ENCODE measurements at places on chromosomes 3 and 15.

DNA sequence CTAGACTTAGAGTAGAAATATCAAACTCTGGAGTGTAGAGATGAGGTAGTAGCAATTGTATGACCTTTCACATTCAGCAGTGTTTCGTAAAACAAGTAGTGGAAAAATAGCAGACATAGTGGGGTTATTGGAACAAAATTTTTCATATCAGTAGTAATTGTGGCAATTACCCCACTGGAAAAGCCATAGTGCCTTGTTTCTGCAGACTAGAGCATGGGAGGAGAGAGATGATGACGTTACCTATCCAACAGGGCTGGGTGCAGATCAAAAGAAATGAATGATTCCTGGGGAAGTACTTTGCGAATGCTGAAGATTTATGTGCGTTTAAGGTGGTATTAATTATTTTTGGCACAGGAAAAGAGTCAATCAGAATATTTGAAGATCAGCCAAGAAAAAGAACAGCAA, 147.0 kb upstream of the LRRFIP2 start:
- no peak for DNase-seq

GRCh38 chr3:150349314-150350097, 58.6 kb upstream of the TSC22D2 start:
- no peak for DNase-seq

- peak; percentile 90 for DNase-seq
Observed at GRCh38 chr3:45760878-45761711, 35.2 kb downstream of the SLC6A20 start.

DNA sequence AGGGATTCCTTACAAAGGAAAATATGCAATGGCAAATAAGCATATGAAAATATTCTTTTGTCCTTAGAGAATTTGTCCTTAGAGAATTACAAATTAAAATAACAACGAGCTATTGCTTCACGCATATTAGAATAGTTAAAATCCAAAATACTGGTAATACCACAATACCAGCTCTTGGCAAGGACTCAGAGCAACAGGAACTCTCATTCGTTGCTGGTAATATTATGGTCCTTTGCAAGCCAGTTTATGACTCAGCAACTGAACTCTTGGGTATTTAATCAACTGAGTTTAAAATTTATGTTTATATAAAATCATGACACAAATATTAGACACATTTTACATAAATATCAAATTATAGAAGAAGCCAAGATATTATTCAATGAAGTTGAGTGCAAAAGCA, 1730.4 kb downstream of the SI start:
- DNase-seq: no peak

DNA sequence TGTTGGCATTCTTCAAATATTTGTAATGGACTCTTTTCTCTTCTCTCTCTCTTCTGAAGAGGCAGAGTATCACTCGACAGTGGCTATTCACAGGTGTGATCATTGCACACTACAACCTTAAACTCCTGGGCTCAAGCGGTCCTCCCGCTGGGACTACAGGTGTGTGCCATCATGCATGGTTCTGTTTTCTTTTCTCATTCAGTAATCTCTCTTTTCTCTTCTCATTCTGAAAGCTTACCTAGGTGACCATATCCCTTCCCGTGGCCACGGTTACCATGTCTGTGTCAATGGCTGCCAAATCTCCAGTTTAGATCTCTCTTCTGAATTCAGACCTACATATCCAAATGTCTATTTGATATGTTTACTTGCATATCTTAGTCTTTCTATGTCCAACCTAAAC, 96.3 kb downstream of the SOX2 start:
- DNase-seq: no peak

- DNase-seq: no peak
Observed at GRCh38 chr15:29014493-29014892, 128.7 kb downstream of the APBA2 start.

- no peak for DNase-seq
Observed at GRCh38 chr3:149023951-149024350, 32.6 kb downstream of the GYG1 start.

DNA sequence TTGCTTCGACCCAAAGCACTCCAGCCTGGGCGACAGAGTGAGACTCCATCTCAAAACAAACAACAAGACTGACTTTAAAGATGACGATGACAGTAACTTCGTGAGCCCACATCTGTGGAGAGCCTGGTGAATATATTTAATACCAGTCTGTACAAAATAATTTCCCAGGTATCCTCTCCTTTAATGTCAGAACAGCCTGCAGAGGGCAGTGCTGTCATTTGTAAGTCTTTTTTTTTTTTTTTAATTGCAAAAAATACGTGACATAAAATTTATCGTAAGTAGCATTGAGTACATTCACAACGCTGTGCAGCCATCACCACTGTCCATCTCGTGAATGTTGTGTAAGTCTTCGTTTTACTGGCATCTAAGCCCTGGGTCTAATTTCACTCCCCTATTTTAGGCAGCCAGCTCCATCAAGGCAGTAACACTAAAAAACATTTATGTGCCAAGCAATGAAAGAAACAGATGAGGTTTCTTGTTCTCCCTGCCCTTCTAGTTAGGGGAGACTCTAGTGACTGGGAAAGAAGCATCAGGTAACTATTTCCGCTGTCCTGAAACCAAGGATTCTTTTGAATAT, 1.4 kb downstream of the HTD2 start:
- peak; percentile 31 for DNase-seq

DNA sequence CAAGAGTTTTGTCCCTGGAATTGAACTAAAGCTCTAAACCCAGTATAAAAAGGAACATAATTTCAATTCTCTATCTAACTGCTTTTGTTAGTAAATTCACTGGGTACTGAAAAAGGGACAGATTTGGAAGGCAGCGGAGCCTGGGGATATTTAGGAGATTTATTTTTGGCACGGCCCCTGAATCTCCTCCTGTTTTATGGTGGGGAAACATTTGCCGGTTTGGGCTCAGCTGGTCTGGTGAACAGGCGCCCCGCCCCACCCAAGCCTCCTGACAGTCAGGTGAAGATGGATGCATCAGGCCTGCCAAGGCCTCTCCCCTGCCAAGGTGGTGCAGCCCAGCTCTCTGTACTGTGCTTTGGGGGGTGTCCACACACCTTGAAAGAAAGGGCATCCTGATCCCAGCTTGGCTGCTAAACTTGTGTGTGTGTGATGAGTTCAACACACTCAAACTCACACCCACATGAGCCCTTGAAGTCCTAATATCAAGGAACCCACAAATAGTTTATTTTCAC, 46.3 kb downstream of the EBLN2 start:
- no peak for DNase-seq

DNA sequence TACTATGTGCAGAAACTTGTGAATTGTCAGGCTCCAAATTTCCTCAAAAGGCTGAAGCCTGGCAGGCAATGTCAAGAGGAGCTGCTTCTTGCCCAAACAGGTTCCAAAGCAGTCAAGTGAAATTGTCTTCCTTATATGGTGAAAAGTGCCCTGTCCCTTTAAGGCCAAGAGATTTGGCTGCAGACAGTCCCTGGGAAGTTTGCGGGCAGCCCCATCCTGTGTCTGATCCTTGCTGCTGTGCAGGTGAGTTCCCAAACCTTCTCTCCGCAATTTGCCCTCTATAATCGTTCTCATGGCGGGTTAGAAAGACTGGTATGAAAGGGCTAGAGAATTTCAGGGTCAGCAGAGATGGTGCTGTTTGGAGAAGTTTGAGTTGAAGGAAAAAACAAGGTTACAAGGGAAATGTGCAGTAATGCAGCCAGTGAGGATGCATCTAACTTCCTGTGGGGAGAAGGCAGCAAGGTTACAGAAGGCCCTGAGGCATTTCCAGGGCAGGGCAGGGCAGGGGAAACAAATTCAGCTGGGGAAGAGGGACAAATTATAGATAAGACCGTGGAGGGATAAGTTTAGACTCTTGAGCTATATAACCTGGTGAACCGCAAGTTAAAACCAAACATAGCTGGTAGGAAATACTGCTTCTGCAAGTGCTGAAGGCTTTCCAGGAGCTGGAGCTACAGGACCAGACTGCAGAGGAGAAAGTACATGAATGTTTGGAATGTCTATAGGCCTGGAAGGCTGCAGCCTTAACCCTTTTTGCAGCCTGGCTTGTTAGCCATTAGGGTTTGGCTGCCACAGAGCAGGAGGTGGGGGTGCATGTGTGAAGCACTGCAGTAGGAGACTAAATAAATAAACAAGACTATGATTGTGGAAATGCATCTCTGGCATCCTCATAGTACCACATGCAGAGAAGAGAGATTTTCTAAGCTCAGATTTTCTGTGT, 256.2 kb upstream of the IL12A start:
- DNase-seq: peak; percentile 49

DNA sequence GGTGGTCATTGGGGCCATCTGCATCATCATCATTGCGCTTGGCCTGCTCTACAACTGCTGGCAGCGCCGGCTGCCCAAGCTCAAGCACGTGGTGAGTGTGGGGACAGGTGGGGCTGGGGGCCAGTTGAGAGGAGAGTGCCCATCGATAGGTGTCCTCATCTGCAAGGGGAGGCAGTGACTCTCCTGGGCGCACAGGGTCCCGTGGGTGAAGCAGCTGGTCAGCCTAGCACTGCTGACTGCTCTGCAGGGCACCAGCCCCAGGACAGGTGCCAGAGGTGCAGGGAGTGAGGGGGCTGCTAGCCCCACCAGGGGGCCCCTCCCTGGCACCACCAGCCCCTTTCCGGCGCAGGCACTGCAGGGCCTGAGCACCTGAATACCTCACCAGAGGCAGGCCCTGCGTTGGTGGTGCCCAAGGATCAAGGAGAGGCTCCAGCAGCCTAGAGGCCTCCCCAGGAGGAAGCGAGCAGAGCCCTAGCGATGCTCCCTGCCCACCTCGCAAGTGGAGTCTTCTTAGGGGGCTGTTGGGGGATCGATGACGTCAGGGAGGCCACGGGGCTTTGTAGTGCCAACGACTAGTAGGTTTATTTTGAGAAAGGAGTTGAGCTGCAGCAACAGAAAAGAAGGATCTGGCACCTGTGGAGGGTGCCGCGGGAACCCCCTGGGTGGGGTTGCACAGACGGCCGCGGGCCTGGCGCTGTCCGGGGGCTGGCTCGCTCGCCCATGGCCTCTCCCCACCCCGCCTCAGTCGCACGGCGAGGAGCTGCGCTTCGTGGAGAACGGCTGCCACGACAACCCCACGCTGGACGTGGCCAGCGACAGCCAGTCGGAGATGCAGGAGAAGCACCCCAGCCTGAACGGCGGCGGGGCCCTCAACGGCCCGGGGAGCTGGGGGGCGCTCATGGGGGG, 976 bp upstream of the ABTB1 start:
- DNase-seq: peak; percentile 51

DNA sequence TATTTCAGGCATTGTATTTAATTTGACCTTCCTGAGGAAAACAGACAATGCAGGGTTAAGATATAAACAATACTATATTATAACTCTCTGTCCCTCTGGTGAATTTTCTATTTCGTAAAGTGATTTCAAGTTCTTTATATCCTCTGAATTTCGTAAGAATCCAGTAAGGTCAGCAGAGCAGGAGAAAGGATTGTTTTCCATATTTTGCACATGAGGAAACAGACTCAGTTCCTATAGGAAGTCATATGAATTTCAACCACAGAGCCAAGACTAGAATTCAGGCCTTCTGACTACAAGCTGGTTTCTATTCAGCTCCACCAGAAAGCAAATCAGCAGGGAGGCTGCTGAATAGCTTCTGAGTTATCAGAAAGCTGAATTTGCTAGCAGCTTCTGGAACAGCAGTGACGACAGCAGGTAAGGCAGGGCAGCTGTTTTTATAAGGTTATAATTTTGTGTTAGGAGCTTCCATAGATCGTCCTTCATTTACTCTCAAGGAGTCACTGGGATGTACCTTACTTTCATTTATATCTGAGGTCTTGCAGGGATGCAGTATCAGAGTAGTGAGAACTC, 11.1 kb upstream of the PLAAT1 start:
- no peak for DNase-seq

DNA sequence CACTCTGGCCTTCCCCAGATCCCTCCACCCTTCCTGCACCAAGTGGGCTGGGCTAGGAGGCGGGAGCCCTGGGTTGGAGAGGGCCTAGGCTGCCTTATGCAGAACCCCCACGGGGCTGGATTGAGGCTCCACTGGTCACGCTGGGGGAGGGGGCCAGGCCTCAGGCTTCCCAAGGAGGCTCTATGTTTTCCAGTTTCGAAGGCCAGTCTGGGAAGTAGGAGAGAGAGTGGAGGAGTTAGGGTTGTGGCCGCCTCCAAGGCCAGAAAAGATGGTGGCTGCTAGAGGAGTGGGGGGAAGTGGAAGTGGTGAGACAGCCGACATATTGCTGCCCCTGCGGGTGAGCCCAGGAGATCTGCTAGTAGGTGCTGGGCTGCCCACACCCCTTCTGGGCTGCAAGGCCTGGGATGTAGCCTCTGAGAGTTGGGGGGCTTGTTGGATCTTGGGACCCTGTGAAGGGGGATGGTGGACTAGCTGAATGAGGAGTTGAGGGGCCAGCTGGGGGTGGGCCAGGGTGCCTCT, 1.2 kb downstream of the GNAI2 start:
- peak; percentile 64 for DNase-seq

DNA sequence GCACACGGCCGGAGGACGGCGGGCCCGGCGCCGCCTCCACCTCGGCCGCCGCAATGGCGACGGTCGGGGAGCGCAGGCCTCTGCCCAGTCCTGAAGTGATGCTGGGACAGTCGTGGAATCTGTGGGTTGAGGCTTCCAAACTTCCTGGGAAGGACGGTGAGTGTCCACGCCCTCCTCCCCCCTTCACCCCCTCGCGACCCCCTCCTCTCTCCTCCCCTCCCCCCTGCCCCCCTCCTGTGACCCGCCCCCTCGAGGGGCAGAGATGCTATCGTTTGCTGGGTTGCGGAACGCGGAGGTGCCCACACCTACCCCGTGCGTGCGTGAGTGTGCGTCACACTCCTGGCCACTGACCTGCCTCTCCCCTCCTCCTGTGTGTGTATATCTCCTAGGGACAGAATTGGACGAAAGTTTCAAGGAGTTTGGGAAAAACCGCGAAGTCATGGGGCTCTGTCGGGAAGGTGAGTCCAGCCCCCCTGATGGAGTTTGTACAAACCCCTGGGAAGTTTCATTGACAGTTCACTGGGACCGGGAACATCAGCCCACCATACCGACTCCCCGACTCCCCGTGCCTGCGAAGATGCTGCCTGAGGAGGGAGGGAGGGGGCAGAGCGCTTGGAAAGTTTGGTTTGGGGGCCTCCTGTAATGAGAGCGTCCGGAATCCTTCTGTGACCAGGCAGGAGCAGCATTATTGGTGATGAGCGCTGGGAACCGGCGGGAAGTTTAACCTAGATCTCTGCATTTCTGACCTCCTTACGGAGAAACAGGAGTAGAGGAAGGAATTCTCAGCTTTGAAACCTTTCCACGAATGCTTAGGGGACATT, 795 bp upstream of the SCAANT1 start:
- DNase-seq: peak; percentile 63

GRCh38 chr15:36495456-36495991, 83.9 kb upstream of the CDIN1 start:
- no peak for DNase-seq

DNA sequence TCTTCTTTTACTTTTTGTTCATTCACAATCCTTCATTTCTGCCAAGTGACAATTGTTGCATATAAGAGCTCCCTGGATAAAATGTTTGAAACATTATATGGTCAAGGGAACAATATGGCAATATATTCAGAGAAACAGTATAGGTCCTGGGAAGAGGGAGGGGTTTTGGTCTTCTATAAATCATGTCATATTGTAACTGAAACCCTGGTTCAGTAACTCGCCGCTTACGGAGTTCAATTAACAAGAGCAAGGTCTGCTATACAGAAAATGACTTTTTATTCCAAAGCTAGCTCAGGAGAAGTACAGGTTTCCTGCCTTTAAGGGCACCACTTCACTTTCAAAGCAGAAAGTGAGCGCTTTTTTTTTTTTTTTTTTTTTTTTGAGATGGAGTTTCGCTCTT, 522.1 kb upstream of the TGFBR2 start:
- DNase-seq: no peak

- no peak for DNase-seq
Observed at GRCh38 chr3:152151216-152151876, 117.4 kb upstream of the MBNL1 start.

Data from hepatic stellate cell (primary cell).